ENCODE measurements at places on chromosomes 1 and 21.

DNA sequence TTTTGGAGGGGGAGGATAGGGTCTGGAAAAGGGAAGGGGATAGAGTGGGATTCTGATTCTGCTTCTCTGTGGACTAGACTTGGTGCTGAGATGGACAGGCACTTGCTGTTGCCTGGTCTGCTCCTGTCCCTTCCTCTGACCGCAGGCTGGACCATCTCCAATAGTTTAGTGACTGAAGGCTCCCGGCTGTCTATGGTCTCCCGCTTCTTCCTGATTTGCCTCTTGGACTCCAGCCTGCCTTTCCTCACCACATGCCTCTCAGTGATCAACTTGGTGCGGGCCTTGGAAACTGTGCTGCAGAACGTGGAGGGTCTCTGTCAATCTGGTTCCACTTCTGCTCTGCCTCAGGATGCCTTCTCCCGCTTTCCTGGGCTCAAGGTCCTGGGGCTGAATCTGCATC, 6.3 kb upstream of the ZSCAN20 start:
- no peak for DNase-seq

DNA sequence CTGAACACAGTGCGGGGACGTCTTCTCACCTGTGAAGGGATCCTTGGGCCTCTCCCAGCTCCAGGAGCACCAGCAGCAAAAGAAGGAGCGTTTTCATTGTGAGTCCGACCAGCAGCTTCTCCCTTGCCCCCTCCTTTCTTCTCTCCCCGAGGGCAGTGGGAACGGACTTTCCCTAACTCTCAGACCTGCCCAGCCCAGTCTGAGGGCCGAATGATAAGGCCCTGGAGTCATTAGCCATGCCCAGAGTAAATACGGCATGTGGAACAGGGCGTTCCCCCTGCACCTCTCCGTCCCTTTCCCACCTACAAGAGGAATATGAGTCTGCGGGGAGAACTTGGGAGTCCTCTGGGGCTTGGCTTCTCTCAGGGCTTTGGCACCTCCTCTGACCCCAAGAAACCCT, at the start of gene CTSE:
CTSE (minus strand) TSS at position 201 of the 400 bp plus-strand sequence; CDS start at position 97, 104 bp downstream.
- no peak for DNase-seq

- peak; percentile 72 for DNase-seq
Observed at GRCh38 chr1:54996359-54996868, 2.3 kb upstream of the BSND start.

DNA sequence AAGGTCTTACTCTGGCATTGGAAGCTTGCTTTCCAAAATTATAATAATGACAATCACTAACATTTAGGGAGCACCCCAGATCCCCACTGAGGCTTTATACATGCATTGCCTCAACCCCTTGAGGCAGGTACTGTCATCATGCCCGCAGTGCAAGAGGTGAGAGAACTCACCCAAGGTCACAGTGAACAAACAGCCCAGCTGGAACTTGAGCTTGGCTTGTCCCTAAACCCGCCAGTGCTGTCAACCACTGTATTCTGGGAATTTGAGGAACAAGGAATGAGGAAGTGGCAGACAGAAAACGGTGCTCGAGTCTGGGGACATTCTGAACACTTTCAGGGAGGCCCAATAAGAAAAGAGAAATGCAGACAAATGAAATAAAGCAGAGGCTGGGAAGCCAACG, 34.6 kb upstream of the TLR5 start:
- no peak for DNase-seq

- no peak for DNase-seq
Observed at GRCh38 chr1:199295107-199295506, 656.3 kb downstream of the PTPRC start.

DNA sequence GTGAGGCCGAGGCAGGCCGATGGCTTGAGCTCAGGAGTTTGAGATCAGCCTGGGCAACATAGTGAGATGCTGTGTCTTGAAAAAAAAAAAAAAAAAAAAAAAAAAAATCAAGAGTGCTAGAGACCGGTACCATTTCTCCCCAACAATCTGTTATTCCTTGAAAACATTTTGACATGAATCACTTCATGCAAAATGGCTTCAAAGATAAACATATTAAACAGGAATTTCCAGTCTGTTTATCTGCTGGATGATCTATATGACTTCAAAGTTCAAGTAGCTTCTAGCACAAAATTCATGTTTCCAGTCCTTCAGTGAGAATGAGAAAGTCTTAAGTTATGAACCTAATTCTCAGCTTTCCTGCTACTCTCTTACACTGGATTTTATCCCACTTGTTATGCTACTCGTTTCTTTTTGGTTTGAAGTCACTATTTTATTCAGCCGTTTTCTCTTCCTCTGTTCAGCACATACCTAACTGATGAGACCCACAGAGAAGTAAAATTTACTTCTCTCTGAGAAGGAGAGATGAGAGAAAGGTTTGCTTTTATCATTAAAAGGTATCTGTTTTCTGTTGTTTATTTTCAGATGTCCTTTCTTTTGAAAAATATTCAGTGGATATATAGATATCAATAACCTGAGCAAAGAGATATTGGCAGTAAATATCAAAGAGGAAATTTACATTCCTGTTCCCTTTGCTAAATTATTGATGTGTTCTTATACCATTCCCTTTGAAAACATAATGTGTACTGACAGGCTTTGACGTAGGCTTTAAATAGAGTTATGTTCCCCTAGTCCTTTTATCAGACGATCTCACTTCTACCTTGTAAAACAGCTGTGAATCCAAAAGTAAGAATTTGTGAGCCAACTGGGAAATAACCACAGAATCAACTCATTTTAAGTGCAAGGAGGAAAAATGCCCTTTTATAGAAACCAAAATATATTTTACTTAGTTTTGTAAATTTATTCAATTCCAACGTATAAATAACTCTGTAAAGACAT, 38.2 kb downstream of the CD46 start:
- DNase-seq: no peak

DNA sequence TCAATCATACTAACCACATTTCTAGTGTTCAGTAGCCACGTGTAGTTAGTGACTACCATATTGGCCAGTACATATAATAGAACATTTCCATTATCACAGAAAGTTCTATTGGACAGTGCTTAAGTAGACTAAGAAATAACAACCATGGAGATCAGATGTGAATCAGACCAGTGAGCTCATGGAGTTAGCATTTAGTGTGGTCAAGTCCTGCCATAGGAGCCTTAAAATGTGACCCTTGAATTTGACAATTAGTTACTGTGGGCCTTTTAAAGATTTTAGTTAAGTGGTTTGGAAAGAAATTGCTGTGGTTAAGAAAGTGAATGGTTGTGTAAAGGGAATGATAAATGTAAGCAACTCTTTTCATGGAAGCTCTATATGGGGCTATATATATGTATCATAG, 123.4 kb downstream of the POU2F1 start:
- DNase-seq: no peak

- no peak for DNase-seq
Observed at GRCh38 chr21:44778983-44779382, 22.6 kb downstream of the UBE2G2 start.

- no peak for DNase-seq
Observed at GRCh38 chr1:55428944-55429931, 214.1 kb upstream of the USP24 start.

- no peak for DNase-seq
Observed at GRCh38 chr1:118504867-118505266, 319.8 kb upstream of the SPAG17 start.

GRCh38 chr1:115980998-115981993, 5.0 kb downstream of the SLC22A15 start:
- peak; percentile 9 for DNase-seq

- no peak for DNase-seq
Observed at GRCh38 chr1:201515895-201516294, 9.0 kb upstream of the CSRP1 start.

DNA sequence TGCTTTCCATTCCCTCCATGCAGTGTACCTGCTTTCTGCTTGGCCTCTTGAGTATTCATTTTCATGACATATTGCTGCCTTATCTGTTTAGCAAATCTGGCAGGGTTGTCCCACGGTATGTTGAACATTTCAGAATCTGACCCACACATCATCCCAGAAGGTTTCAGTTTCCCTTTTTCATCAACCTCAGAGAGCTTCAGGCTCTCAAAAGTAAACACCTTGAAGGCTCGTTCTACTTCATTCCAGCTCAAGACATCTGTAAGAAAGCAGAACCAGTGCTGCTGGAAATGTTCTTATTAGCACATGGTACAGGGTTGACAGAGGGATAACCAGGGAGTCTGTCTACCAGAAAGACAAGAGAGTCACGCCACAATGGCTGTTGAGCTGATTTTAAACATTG, 103.6 kb downstream of the SPAG17 start:
- DNase-seq: no peak

Measured in CD4-positive, alpha-beta T cell treated with Interferon alpha-2 for 1 hour (primary cell).